Cardiac fibroblast (primary cell): ENCODE measurements at places on chromosomes 1 and 21.
A peak's percentile ranks its signal among the peaks of the same experiment; 100 is the strongest.

GRCh38 chr1:208985231-208985630, 598.3 kb upstream of the CAMK1G start:
- peak; percentile 33 for DNase-seq

DNA sequence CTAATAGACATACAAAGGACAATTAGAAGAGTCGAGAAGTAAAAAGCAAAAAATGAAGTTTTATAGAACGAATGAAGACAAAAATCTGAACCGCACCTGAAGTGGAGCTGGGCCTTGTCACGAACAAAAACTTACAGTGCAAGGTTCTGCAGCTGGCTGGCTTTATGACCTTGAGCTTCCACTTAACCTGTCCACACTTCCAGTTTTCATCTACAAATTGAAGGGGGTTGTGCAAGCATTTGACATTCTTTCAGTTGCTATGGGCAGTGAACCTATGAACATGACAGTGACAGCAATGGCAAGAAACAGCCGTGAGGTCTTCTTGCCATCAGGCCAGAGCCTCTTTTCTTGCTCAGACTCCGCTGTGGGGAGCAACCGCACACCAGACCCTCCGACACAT, 93.2 kb downstream of the DSCAM start:
- DNase-seq: no peak

DNA sequence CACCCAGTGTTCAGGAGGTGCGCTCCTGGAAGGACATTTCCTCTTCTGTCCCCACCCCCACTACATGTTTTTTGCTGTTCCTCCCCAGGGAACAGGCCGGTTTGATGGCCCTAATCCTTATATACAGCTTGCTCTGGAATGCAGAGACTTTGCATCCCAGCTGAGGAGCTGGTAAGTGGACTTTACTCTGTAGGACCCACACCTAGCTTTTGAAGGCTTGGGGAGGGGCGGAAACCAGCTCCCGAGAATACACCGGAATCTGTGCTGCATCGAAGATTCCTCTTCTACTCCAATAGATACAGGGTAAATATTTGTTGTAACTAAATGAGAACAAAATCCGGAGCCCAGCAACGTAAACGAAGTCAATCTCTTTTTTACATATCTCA, 1.2 kb upstream of the CGN start:
- no peak for DNase-seq

DNA sequence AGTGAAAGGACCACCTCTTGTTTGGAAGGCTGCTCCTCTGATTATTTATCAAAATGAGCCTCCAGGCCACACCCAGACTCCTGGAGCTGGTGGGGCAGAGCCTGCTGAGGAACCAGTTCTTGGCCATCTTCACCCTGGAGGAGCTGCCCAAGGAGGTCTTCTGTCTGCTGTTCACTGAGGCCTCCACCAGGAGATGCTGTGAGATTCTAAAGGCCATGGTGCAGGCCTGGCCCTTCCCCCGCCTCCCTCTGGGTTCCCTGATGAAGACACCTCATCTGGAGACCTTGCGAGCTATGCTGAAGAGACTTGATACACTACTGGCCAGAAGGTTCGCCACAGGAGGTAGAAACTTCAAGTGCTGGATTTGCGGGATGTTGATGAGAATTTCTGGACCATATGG, 61.7 kb upstream of the GJA8 start:
- no peak for DNase-seq

DNA sequence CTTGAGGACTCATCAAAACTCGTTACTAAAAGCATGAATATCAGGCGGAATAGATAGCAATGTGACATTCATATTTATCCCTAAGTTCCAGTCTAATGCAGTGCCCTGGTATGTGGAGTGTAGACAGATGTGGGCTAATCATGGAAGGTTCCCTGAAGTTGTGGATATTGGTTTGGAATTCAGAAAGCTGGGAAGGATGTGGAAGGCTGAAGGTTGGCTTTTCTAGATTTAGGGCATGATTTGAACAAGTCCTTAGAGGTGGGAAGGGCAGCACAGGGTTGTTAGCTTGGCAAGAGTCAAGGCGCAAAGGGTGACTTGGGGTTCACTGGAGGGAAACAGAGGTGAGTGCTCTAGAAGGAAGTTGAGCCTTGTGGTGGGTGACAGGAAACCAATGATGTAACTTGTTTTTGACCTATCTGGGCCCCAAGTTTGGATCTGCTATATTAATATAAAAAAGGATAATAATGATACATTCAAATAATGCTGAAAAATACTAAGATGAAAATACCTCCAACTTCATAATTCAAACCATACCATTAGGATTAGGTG, 21.9 kb downstream of the LGALS8 start:
- DNase-seq: no peak

DNA sequence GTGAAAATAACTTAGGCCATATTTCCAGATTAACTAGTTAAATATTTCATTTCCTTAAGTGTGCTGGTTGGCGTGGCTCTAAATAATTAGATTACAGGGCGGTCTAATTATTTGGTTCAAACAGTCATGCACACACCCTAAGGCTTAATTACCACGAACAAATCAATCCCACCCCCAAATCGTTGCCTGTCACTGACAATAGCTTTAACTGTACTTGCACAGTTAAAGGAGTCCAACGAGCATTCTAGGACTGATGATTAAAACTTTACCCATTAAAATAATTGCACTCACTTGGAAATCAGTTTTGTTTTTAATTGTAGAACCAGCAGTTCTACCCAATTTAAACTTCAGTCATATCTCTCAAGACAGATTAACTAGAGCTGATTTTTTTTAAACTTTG, 1.5 kb upstream of the POU2F1 start:
- DNase-seq: no peak

GRCh38 chr1:204894031-204894430, 23.4 kb downstream of the NFASC start:
- peak; percentile 18 for DNase-seq

- DNase-seq: no peak
Observed at GRCh38 chr1:247386217-247386616, 29.8 kb upstream of the NLRP3 start.

- DNase-seq: peak; percentile 58
Observed at GRCh38 chr1:118077331-118078045, 107.5 kb downstream of the SPAG17 start.

- no peak for DNase-seq
Observed at GRCh38 chr1:8104278-8105236, 78.4 kb upstream of the ERRFI1 start.

DNA sequence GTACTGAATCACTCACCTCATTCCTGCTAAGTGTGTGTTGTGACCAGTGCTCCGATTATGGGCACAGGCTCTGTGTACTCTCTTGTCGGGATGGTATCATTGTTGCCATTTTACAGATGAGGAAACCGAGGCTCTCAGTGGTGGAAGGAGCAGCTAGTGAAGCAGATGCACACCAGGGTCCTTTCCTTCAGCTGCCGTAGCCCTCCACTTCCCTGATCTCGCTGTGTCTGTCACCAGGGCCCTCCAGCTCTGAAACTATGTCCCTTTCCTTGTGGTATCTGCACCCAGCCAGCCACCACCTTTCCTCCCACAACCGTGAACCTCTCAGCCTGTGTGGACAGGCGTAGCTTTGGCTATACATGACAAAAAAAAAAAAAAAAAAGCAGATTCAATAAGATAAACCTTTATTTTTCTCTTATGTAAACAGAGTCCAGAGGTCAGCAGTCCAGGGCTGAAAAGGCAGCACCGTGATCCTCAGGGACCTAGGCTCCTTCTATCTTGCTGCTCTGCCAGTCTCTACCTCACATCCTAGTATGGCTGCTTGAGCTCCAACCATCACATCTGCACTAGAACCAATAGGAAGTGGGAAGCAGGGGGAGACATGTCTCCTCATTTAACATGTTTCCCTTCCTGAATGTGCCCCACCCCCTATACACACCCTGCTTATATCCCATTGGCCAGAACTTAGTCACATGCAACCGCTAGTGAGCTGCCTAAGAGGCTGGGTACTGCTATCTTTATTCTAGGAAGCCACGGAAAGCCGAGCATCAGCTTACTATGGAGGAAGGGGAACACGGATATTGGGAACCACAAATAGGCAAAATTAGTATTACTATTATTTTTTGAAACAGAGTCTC, 44.3 kb downstream of the TMEM51 start:
- no peak for DNase-seq

GRCh38 chr1:218480137-218480536, 135.0 kb downstream of the TGFB2 start:
- DNase-seq: peak; percentile 84

DNA sequence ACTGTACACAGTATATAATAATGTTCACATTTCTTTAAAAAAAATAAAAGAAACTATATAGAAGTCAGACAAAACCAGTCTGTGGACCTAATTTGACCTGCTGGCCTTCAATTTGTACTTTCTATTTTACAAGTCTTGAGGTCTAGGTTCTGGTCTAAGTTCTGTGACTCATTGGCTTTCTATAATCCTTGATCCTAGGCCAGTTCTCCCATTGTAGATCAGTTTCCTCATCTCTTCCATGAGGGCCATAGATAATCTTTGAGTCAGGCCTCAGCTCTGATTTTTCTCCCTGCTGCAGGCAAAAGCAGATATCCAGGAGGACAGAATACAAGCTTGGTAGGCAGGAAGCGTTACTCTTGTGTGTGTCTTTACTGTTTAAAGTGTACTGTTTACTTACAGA, 603.7 kb upstream of the CAMK1G start:
- no peak for DNase-seq

GRCh38 chr1:16006552-16007485, 2.8 kb downstream of the SRARP start:
- DNase-seq: peak; percentile 34

- peak; percentile 89 for DNase-seq
Observed at GRCh38 chr1:89890085-89890752, 69.4 kb downstream of the LRRC8D start.

- DNase-seq: no peak
Observed at GRCh38 chr1:240719953-240720700, 108.2 kb upstream of the GREM2 start.

DNA sequence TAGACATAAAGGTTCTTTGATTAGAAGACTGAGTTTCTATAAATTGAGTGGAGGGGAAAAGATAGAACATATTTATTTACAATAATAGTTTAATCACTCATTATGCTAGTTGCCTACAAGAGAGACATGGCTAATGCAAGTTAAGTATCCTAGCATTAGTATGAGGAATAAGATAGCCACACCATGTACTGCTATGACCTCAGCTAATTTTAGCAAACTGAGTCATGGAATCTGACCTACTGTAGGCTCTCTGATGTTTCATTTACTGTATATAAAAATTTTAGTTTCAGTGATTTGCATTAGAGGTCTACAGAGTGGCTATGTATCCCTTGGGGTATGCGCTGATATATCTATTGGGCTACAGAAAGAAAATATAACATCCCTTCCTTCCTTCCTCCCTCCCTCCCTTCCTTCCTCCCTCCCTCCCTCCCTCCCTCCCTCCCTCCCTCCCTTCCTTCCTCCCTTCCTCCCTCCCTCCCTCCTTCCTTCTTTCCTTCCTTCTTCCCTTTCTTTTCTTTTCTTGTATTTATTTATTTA, 5.8 kb downstream of the AGL start:
- no peak for DNase-seq

GRCh38 chr1:186188004-186188539, 187.0 kb downstream of the TPR start:
- DNase-seq: peak; percentile 51

DNA sequence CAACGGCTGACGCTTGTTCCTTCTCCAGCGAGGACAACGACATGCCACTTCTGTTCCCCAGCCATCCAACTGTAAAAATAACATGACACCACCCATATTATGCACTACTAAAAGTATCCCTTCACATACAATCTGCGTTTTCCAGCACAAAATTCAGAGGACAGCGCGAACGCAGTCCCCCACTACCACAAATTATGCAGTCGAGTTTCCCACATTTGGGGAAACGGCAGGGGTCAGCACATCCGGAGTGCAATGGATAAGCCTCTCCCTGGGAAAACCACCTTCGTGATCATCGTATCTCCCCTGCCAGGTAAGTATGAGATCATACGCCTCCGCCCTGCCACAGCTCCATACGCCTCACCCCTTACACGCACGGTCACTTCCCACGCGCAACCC, 120.9 kb downstream of the PPIAL4G start:
- no peak for DNase-seq

- no peak for DNase-seq
Observed at GRCh38 chr1:31371121-31371959, 1.5 kb downstream of the FABP3 start.
